ENCODE measurements at places on chromosomes 2 and 18. TPM values are rescaled to one million over a fixed set of nuclear protein-coding genes. Genes with fewer than 3 reads are reported as not detected.
A peak's percentile ranks its signal among the peaks of the same experiment; 100 is the strongest.

FAM98A gene
- 97.1 TPM for total RNA-seq

RAB6D gene
- total RNA-seq: not detected

ILKAP gene
- 47.5 TPM for total RNA-seq

TMEM169 gene
- not detected for total RNA-seq

LGALSL gene
- 2.3 TPM for total RNA-seq

UCN gene
- total RNA-seq: not detected

SEPTIN2 gene
- 427 TPM for total RNA-seq

SULT1C2 gene
- not detected for total RNA-seq

ITGA6 gene
- 174 TPM for total RNA-seq

- no peak overlapping the region for H3K27ac ChIP-seq
- H3K36me3 ChIP-seq: no peaks in the 10 kb centered on the region
Observed at GRCh38 chr2:218438596-218438995, 19.7 kb downstream of the VIL1 start.

DNA sequence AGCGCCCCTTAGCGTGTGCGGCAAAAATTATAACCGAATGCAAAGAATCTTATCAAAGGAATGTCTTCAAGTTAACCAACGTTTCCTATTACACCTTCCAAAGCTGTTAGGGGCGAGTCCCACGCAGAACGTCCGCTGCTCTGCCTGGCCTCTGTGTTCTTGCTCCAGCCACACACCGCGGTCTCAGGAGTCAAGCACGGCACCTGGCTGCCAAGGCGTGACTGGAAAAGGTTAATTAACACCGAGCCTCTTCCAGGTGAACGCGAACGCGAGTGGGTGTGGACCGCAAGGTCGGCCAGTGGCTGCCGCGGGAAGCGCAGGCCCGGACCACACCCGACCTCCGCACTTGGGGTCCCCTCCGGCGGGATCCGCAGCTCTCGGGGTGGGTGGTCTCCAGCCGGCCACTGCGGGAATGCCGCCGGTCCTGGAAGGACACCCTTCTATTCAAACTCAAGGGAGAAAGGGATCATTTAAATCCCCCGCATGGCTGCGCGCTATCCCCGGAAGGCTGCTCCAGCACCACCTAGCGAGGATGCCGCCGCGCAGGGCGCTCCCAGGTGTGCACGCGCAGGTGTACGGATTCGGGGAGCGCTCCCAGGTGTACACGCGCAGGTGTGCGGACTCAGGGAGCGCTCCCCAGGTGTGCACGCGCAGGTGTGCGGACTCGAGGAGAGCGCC, 830 bp downstream of the CYB5A start:
- no peaks in the 10 kb centered on the region for H3K27me3 ChIP-seq
- H3K4me1 ChIP-seq: peaks cover 6% of the 10 kb centered on the region

- no peak overlapping the region for H3K4me3 ChIP-seq
- DNase-seq: no peak
- no peaks in the 10 kb centered on the region for H3K4me1 ChIP-seq
Observed at GRCh38 chr2:203061346-203061745, 46.7 kb downstream of the NBEAL1 start.

DNA sequence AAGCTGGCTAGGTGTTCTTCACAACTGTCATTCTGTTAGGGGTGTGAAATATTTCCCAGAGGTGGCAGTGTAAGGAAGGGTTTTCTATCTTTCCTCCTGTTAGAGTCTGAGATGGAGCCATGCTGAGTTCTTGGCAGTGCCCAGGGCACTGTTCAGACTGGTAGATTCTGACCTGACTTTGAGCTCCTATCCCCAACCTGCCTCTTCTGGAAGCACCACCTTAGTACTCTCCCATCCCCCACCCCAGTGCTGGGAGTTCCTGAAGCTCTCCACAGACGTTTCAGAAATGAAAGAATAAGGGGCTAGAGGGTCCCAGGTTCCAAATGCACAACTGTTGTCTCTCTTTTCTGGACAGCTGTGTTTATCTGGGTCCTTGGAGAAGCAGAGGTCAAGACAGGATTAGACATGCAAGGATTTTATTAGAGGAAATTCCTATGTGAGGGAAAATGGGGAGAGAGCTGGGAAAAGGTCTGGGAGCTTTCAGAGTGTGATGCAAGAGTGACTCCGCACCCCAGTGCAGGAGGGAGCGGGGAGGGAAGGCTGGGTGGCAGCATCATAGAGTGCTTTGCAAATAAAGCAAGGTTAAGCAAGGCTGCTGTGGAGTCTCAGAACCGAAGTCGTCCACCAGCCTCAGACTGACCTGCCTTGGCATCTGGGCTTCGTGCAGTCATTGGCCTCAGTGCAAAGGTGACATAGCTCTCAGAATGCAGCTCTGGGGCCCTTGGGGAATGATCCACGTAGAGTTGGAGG, 75.5 kb downstream of the SLC4A3 start:
- H3K27me3 ChIP-seq: peaks cover under 1% of the 10 kb centered on the region
- no peak for DNase-seq
- H3K36me3 ChIP-seq: no peaks in the 10 kb centered on the region
- no peaks in the 10 kb centered on the region for H3K4me1 ChIP-seq
- H3K4me3 ChIP-seq: no peak overlapping the region
- no peak overlapping the region for H3K27ac ChIP-seq

- H3K36me3 ChIP-seq: no peaks in the 10 kb centered on the region
- no peak overlapping the region for H3K27ac ChIP-seq
- H3K4me1 ChIP-seq: peaks cover 8% of the 10 kb centered on the region
Observed at GRCh38 chr2:226378753-226379705, 420.6 kb downstream of the IRS1 start.

DNA sequence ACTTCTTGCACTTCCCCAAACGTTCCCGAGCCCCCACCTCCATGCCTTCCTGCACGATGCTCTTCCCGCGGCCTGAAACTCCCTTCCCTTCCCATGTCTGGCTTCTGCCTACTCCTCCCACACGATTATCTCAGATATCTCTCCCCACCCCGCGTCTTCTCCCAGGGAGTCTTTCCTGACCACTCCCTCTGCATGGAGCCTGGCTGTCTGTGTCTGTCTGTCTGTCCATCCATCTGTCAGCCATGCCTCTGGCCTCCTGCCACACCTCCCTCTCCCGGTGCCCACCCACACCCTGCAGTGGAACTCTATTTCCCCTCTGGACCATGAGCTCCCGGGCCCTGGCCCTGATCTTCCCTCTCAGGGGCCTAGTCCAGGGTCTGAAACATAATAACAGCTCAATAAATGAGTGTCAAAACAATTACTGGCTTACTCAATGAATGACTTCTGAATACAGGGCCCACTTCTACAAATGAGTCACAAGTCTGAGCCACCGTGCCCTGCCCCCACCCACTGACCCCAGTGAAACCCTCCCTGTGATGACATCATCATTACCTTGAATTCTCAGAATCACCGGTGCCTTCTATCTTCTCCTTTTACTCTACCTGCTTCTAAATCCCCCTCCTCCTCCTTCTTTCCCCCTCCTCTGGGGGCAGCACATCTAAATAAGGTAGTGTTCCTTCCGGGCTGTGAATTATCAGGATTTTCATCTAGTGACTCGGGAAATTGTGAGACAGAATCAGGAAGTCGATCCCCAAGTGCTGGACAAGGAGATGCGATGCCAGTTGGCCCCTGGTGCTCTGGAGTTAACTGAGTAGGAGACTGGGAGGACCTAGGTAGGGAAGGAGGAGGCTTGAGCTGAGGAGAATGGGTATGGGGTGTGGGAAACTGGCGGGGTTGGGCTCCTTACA, 46.1 kb upstream of the PLB1 start:
- H3K27me3 ChIP-seq: no peaks in the 10 kb centered on the region
- H3K36me3 ChIP-seq: no peaks in the 10 kb centered on the region
- peak overlapping the region; percentile 42 for H3K27ac ChIP-seq
- DNase-seq: peak; percentile 54

DNA sequence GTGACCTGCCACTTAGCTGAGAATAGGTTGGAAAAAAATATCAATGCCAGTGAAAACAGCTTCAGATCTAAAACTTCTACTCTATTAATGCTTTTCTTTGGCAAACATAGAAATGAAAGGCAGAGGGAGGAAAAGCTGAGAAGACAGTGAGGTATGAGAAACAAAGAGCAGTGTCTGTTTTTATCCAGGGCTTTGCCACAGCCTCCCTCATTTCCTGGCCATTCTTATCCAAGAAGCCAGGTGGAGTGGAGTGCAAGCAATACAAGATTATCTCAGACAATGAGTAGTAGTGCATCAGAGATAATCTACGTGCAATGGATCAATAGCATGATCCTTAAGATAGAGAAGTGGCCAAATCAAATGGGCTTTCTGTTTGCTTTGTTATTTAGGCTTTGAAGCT, 808.7 kb upstream of the PIK3C3 start:
- no peaks in the 10 kb centered on the region for H3K27me3 ChIP-seq
- no peaks in the 10 kb centered on the region for H3K36me3 ChIP-seq
- DNase-seq: peak; percentile 11
- no peak overlapping the region for H3K27ac ChIP-seq

GRCh38 chr2:163465440-163465839, 270.4 kb downstream of the FIGN start:
- no peak overlapping the region for H3K4me3 ChIP-seq
- no peak for DNase-seq
- H3K36me3 ChIP-seq: no peaks in the 10 kb centered on the region
- no peaks in the 10 kb centered on the region for H3K27me3 ChIP-seq
- no peaks in the 10 kb centered on the region for H3K4me1 ChIP-seq

- H3K4me3 ChIP-seq: no peak overlapping the region
- no peaks in the 10 kb centered on the region for H3K4me1 ChIP-seq
- no peaks in the 10 kb centered on the region for H3K27me3 ChIP-seq
Observed at GRCh38 chr18:10045296-10045891, 131.6 kb downstream of the VAPA start.

- DNase-seq: no peak
- H3K4me1 ChIP-seq: no peaks in the 10 kb centered on the region
- no peak overlapping the region for H3K27ac ChIP-seq
- H3K27me3 ChIP-seq: no peaks in the 10 kb centered on the region
- no peaks in the 10 kb centered on the region for H3K36me3 ChIP-seq
- H3K4me3 ChIP-seq: no peak overlapping the region
Observed at GRCh38 chr2:162994718-162995117, 156.2 kb upstream of the KCNH7 start.

DNA sequence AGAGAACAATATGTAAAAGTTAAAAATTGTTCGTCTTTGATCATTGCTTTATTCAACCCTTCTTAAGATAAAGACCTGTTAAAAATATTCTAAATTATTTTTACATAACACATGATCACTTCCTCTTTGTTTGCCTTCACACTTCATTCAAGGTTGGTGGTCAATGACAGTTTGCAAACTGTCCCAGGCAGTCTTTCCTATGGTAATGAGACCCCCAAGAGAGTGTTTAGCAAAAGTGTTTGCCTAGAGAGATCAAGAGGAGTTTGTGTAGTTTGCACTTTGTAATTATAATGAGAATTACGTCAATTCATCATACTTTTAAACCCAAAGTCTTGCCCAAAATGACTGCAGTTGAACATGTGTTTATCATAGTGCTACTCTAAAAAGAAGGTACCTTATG, 77.2 kb upstream of the ABCA12 start:
- H3K4me3 ChIP-seq: no peak overlapping the region
- H3K4me1 ChIP-seq: no peaks in the 10 kb centered on the region
- H3K27me3 ChIP-seq: no peaks in the 10 kb centered on the region
- no peak overlapping the region for H3K27ac ChIP-seq

DNA sequence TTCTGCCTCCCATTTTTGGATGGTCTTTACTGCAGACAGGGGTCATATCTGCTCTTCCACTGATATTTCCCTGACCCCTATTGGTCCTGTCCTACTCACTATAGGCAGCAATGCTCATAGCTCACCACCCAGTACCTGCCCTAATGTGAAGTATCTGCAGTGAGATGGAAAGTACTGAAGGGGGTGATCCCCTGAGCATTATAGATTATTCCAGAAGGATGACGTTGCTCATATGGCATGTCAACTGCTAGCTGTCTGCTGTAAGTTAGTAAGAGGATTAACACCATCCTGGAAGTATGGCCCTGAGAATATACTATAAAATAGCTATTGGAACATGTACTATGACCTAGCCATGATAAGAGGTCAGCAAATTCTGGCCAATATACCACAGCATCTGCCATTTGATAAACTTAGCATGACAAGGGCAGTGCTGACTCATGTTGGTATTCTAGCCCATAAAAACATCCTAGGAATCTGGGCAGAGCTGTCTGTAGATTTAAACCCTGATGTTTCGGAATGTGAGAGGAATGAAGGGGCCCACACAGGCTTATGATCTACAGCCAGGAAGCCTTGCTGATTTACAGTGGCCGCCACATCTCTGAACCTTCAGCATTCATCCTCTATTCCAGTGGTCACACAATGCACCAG, 451.4 kb downstream of the TNS1 start:
- H3K4me1 ChIP-seq: no peaks in the 10 kb centered on the region
- no peak overlapping the region for H3K27ac ChIP-seq
- no peaks in the 10 kb centered on the region for H3K36me3 ChIP-seq
- H3K27me3 ChIP-seq: no peaks in the 10 kb centered on the region

DNA sequence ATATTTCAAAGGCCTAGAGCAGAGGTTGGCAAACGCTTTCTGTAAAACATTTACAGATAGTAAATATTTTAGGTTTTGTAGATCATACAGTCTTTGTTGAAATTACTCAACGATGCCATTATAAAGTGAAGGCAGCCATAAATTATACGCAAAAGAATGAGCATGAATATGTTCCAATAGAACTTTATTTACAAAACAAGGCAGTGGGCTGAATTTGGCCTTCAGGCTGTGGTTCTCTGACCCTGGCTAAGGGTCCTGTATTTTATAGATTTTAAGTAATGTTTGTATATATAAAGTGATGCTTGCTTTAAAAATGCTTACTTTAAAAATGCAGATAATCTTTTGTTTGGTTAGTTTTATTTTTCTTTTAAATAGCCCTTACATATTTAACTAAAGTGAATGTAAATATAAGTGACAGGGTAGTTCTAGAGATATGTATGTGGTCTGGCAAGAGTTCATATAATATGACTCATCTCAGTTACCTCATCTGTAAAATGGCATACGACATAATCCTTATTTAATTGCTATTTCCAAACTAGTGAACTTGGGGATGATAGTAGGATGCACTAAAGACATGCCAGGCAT, 51.7 kb upstream of the ATP5MC3 start:
- H3K27ac ChIP-seq: no peak overlapping the region
- no peaks in the 10 kb centered on the region for H3K36me3 ChIP-seq
- no peaks in the 10 kb centered on the region for H3K27me3 ChIP-seq
- no peak for DNase-seq

GRCh38 chr2:186841940-186842339, 7.0 kb downstream of the ZSWIM2 start:
- no peak overlapping the region for H3K4me3 ChIP-seq
- H3K4me1 ChIP-seq: no peaks in the 10 kb centered on the region
- no peaks in the 10 kb centered on the region for H3K36me3 ChIP-seq
- H3K27ac ChIP-seq: no peak overlapping the region

GRCh38 chr2:218357236-218358177, 850 bp downstream of the CATIP start:
- H3K27ac ChIP-seq: no peak overlapping the region
- no peaks in the 10 kb centered on the region for H3K4me1 ChIP-seq
- H3K4me3 ChIP-seq: no peak overlapping the region
- no peaks in the 10 kb centered on the region for H3K27me3 ChIP-seq
- DNase-seq: no peak
- no peaks in the 10 kb centered on the region for H3K36me3 ChIP-seq

DNA sequence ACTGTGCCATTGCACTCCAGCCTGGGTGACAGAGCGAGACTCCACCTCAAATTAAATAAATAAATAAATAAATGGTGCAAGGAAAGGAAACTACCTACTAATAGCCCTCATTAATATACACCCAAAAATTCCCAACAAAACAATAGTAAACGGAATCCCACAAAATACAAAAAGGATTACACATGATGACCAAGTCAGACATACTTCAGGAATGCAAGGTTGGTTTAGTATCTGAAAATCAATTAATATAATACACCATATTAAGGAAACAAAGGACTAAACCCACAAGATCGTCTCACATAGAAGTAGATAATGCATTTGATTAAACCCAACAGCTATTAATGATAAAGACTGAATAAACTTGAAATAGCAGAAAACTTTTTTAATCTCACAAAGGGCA, 307.4 kb downstream of the TGIF1 start:
- no peak for DNase-seq
- no peaks in the 10 kb centered on the region for H3K4me1 ChIP-seq
- no peaks in the 10 kb centered on the region for H3K36me3 ChIP-seq
- H3K27ac ChIP-seq: no peak overlapping the region
- no peak overlapping the region for H3K4me3 ChIP-seq
